ENCODE measurements at places on chromosomes 1 and 21.

- no peak for DNase-seq
Observed at GRCh38 chr1:226786550-226786949, 47.5 kb upstream of the ITPKB start.

GRCh38 chr1:202692959-202693555, 17.2 kb downstream of the SYT2 start:
- peak; percentile 72 for DNase-seq

DNA sequence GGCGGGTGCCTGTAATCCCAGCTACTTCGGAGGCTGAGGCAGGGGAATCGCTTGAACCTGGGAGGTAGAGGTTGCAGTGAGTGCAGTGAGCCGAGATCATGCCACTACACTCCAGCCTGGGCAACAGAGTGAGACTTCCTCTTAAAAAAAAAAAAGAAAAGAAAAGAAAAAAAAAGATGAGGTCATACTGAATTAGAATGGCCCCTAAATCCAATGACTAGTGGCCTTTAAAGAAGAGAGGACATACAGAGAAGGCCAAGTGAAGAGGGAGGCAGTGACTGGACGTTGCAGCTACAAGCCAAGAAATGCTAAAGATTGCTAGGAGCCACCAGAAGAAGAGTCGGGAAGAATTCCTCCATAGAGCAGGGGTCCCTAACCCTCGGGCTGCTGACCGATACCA, 76.9 kb upstream of the TIAM1 start:
- DNase-seq: no peak

DNA sequence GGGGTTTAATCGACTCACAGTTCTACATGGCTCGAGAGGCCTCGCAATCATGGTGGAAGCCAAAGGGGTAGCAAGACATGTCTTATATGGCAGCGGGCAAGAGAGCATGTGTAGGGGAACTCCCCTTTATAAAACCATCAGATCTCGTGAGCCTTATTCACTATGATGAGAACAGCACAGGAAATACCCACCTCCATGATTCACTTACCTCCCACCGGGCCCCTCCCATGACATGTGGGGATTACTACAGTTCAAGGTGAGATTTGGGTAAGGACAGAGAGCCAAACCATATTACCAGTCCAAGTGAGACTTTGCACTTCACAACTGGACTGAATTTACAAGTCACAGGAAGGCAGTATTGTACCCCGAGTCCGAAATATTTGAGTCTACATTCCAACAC, 73.9 kb upstream of the ANGPTL1 start:
- DNase-seq: no peak

GRCh38 chr1:156945881-156946661, 25.6 kb downstream of the LRRC71 start:
- no peak for DNase-seq

DNA sequence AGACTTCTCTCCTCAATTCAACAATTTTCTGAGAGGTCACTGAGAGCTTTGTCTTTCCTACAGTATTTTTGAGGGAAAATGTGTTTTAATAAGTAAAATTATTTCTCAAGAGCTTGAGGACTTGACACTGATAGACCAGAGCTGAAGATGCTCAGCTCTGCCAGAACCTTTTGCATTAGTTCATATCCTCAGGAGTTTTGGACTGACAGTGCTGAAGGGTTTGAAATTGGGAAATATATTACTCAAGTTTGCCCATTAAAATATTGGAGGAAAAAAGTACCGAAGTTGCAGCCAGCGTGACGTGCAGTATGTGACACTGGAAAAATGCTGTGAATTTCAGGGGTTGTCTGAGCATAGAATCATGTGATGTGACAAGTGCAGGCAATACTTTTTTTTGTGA, 346.6 kb upstream of the DPYD start:
- DNase-seq: no peak

GRCh38 chr1:170634293-170634692, 29.6 kb upstream of the PRRX1 start:
- DNase-seq: no peak

GRCh38 chr1:212827831-212828278, 19.6 kb downstream of the SPATA45 start:
- no peak for DNase-seq

- no peak for DNase-seq
Observed at GRCh38 chr1:118985640-118986554, 2.2 kb downstream of the TBX15 start.

- peak; percentile 78 for DNase-seq
Observed at GRCh38 chr1:26067432-26067911, at the start of gene TRIM63. TRIM63 (minus strand) TSS chr1:26067630; CDS start chr1:26067494, 136 bp downstream.

DNA sequence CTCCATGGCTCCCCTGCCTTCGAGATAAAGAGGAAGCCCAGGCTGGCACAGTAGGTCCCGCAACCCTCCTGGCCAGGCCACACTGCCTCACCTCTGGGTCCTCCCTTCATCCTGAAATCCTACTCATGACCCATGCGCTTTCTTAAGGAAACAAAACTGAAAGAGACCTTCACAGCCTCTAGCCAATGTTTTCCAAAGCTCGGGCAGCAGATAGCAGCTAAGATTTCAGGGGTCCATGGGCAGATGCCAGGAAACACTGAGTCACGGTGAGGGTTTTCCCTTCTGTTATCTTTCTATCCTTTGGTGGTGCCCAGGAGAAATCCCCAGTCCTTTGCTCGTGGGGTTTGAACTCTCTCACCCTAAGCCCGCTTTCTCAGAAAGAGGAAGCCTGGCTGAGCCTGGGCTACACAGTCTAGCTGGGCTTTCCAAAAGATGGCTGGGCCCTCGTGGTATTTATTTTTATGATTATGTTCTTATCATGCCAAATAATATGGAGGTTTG, 26.6 kb downstream of the TTC39A start:
- DNase-seq: no peak
